Nucleus accumbens (tissue), 56 donors: ENCODE measurements at places on chromosomes 2 and 18.

DNA sequence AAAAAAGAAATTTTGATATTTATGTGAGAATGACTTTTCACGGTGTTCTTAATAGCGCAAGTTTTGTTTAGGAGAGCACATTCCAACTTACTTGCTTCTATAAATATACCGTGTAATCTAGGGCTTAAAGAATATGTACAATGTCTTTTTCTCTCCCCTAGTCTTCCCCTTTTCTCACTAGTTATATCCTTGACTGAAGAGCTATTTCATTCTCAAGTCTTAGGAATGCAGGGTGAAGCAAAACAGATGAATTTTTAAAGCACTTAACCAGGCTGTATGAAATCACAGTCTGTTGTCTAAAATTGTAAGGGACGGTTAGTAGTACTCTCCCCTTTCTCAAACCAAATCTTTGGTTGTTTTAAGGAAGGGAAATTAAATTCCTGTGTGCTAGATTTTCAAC is 29.6 kb upstream of the SLC30A6 start:
- DNase-seq: no peak

- DNase-seq: no peak
Observed at GRCh38 chr2:196208915-196209314, 37.5 kb upstream of the STK17B start.

GRCh38 chr2:98432145-98432544 is 12.5 kb upstream of the INPP4A start:
- no peak for DNase-seq

- no peak for DNase-seq
Observed at GRCh38 chr2:38765149-38765548, 12.9 kb upstream of the GEMIN6 start.

- no peak for DNase-seq
Observed at GRCh38 chr18:31875301-31875700, 67.6 kb downstream of the TRAPPC8 start.

- DNase-seq: no peak
Observed at GRCh38 chr18:75730249-75730648, 302.7 kb upstream of the SMIM21 start.

- no peak for DNase-seq
Observed at GRCh38 chr2:237474442-237474911, 12.6 kb upstream of the MLPH start.

GRCh38 chr2:168211664-168212163 is 35.7 kb downstream of the STK39 start:
- no peak for DNase-seq

- DNase-seq: no peak
Observed at GRCh38 chr2:218476676-218477075, 57.8 kb downstream of the VIL1 start.

DNA sequence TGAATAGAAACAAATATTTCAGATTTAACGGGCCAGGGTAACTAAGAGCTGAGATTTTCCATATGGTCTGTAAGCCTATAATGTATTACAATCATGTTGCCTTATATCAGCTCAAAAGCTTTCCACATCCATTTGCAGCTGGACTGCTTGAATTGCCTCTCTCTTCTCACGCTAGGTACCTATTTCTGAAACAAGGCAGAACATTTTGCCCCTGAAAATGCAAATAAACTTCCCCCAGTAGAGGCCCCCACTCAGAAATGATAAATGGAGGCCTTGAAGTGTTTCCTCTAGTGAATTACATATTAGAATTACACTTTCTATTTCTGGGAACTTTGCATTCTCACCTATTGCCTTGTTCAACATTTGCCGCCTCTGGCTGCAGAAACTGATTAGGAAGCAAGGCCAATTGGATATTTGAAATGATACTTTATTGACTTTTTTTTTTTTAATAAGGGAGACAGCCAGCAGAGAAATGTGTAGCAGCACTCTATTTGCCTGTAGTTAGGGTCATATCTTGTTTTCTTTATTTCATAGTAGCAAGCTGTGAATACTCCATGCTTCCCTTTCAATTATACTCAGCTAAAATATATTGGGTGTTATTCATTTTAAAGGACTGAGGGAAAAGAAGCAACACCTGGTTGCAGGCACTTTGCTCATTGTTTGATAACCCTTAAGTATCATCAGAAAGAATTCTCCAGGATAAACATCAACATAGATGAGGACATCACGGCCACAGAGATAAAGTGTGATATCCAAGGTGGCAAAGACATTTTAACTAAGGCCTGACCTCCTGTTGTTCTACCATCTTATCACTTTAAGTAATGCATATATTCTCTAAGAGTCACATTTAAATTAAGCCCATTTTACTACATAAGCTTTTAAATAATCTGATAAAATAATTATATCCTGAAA is 505.5 kb downstream of the LRRTM4 start:
- no peak for DNase-seq

DNA sequence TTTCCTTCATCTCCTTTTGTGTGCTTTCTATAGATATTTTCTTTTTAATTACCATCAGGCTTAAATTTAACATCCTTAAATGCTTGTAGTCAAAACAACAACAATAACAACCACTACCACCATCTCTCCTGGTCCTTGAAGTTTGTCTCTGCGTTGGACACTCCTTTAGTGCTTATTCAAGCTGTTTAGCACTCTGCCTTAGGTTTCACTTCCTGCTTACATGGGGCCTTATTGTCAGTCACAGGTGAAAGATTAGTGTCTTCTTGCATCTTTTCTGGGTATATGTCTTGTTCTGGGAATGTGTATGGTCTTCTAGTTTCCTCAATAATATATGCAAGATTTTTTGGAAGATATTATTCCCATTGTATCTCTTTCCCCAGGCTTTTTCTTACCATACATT is 240.1 kb upstream of the NXPH2 start:
- no peak for DNase-seq

- DNase-seq: no peak
Observed at GRCh38 chr2:62369541-62370202, 136.3 kb downstream of the TMEM17 start.

DNA sequence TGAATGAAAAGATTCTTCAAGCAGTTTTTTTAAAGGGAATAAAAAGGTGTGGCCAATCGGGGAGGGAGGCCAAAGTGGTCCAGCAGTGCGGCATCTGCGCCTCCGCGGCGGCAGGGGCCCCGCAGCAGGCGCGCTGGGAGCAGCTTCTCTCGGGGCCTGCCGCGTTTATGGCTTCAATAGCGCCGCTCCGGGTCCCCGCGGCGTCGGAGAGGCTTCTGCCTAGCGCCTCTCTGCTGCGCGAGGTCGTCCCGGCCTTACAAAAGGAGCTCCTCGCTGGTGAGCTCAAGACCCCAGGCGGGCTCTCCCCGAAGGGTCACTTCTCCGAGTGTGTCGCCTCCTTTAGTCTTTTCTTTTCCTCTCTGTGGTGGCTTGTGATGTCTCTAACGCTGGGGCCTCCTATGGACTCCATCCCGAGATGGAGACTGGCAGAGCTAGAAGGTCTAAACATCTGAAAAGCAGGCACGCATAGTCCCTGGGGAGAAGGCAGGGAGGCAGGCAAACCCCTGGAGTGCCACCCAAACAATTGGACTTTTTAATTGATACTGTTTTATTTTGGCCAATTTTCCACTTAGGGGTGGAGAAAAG is 67.1 kb downstream of the SUMO1 start:
- DNase-seq: no peak

DNA sequence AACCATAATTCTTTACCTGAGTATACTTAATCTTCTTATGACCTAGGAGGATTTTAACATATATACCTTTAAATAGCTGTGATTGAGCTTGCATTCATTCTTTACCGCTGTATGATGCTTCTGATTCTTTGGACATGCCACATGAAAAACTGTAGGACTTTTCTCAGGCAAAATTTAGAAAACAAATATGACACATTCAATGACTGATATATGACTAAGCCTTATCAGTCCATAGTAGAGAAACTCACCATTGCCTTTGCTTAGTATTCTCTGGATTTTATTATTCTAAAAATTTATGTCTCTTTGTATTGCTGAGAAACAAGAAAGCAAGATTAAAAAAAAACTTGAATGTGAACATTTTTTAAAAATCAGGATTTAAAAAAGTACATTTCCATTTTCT is 3.7 kb downstream of the FAM171B start:
- no peak for DNase-seq

GRCh38 chr2:3284657-3285630 is 92.7 kb downstream of the EIPR1 start:
- DNase-seq: no peak

DNA sequence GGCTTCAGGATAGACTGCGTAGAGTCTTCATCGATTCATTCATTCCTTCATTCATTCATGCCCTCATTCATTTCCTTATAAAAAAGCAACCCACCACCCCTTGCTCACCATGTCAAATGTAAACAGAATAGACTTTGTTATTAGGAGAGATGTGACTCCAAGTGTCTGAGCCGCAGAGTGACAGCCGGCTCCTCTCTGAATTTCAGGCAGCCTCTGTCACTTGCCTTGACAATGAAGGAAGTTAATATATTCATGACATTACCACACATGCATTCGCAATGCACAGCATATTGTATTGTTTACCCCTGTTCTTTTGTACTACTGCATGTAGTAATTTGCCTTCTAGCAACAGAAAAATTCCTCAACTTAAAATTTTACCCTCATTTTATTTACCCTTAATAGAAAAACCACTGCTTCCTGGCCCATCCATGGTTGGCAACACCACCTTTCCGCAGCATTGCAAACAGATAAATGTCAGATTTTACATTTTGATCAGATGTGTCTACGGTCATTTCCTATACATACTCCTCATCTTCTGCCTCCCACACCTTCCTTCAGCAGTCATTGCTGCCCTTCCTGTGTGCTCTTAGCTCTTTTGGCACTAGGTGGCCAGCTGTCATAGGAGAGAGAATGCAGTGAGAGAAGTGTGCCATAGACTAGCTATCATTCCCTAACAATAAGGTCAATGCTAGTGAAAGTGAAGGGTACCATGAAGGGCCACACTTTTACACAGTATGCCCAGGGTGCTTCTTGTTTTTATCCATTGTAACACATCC is 1090.8 kb downstream of the BCL11A start:
- DNase-seq: no peak

DNA sequence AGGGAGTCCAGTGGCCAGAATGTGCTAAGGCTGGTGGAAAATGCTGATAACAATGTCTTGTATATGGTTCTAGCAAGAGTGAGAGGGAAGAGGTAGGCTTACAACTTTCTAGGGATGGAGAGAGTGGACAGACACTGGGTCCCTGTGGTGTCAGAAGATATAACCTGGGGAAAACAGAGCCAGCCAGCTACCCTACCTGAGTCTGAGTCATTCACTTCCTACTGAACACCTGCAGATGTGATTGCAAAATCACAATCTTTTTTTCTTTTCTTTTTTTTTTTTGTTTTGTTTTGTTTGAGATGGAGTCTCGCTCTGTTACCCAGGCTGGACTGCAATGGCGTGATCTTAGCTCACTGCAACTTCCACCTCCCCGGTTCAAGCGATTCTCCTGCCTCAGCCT is 7.3 kb downstream of the TET3 start:
- DNase-seq: no peak

- DNase-seq: no peak
Observed at GRCh38 chr18:63307551-63308200, 11.9 kb downstream of the BCL2 start.

GRCh38 chr2:47519604-47520301 is 116.8 kb downstream of the MSH2 start:
- DNase-seq: no peak

GRCh38 chr18:50247561-50247960 is 18.7 kb downstream of the CFAP53 start:
- DNase-seq: no peak

- no peak for DNase-seq
Observed at GRCh38 chr2:237383991-237384671, 29.8 kb downstream of the COL6A3 start.

GRCh38 chr18:36505665-36506064 is 208.2 kb downstream of the FHOD3 start:
- no peak for DNase-seq

DNA sequence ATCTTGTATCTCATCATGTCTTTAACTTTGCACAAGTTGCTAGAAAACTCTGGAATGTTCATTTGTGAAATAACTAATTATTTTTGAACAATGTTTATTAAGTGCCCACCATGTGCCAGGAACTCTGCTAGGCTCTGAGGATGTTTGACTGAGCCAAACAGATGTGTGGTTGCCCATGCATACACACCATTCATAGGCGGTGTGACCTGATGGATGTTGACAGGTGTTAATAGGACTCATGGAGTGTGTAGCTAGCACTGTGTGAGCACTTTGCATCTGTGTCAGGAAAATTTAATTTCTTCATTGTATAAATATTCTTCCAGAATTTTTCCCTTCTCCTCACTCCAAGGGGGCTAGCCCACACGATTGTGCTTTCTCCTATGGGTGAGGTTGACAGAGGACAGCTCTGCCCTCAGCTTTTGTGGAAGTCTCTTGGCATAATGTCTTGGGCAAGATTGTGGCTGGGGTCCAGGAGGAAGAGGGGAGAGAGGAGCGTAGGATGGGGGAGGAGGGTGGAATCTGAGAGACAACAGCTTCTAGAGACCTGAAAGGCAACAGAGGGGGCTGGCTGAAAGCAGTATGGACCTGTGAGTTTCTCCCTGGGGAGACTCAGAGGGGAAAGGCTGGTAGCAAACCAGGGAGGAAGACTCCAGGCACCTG is 214.6 kb upstream of the CXCR4 start:
- DNase-seq: no peak

GRCh38 chr2:119005051-119005450 is 63.1 kb downstream of the MARCO start:
- no peak for DNase-seq

DNA sequence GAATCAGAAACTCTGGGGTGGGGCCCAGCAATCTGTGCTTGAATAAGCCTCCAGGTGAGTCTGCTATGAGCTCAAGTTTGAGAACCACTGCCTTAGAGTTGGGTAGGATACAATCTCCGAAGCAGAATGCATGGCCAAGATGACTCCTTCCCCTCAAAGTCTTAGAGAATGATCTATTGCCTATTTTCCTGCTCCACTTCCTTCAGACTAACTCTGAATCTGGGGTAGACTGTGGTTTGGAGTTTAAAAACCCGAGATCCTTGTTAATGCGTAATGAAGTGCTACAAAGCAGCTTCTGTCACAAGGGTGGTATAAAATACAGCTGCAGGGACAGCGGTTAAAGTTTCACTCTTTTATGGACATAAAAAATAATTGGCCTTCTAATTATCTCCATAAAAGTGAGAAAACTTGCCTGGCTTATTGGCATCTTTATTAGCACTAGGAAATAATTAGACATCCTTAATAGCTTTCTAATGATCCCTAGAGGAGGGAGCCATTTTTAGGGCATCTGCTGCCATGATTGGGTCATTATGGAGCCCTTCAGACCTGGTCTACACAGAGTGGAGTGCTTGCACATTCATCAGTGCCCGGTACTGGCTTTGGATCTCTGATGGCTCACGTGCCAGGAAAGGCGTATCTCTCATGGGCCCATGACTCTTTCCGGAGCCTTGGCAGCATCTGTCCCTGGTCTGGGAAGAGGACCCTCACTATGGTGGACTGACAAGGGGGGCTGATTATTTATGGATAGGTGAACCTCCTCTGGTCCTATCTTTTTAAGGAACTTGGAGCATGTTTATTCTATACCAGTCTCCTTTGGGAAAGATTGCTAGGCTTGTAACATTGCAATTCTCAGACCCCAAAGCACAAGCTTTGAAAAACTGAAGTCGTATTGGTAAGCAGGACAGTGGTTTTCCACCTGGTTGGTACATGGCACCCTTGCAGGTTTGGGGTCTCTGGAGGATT is 28.2 kb downstream of the SIX2 start:
- DNase-seq: no peak

- DNase-seq: no peak
Observed at GRCh38 chr2:196409376-196409775, 230.1 kb upstream of the CCDC150 start.
